ENCODE measurements at places on chromosomes 1 and 21.

- DNase-seq, result no peak
Observed at GRCh38 chr1:157963713-157964112, 29.7 kb upstream of the KIRREL1 start.

DNA sequence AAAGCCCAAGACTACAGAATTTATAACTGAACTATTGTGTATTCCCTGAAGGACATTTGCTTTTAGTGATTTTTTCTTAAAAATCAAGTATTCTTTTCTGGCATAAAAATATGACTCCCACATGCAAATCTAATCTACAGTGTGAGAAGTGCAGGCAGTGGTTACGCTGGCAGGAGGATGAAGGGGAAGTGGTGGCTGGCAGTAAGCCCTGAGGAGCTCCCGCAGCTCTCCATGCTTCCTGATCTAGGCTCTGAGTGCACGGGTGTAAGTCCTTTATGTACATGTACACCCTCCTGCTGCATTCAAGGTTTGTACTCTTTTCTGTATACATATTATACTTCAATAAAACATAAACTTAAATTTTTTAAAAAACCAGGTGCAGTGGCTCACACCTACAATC lies 67.5 kb upstream of the PRDX6 start:
- no peak for DNase-seq

- DNase-seq, result no peak
Observed at GRCh38 chr1:115975569-115976061, 698 bp upstream of the SLC22A15 start.

DNA sequence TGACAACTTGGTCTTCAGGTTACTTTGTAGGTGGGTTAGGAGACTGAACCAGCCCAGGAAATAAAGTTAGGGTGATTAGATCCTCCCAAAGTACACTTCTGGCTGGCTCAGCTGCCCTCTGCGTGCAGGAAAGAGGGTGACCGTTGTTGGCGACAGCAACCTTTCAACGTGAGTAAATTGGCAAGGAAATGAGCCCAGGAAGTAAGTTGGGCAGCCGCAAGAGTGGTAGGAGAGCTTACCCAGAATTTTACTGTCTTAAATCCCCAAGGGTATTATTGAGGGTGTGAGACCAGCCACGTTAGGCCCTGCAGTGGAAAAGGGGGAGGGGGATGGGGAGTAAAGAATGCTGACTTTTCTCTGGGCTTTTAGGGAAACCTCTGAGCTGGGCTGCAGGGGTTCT lies 1.6 kb downstream of the TENT5C start:
- DNase-seq, result no peak

DNA sequence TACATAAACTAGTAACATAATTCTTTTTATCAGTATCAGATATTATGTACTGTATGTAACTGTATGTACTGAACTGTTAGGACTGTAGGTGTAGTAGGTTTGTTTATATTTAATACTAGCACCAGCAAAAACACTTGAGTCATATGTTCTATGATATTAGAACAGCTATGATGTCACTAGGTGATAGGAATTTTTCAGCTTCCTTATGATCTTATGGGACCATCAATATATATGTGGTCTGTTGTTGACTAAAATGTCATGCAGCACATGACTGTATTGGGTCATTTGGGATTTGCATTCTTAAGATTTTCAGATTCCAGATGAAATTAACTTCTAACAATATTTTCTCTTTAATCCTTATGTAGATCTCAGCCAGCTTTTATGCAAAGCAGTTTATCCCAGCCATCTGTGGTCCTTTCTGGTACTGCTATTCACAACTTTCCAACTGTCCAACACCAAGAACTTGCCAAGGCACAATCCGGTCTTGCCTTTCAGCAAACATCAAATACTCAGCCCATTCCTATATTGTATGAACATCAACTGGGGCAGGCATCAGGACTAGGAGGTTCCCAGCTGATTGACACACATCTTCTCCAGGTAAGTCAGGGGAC lies 38.3 kb upstream of the MYOCOS start:
- no peak for DNase-seq

DNA sequence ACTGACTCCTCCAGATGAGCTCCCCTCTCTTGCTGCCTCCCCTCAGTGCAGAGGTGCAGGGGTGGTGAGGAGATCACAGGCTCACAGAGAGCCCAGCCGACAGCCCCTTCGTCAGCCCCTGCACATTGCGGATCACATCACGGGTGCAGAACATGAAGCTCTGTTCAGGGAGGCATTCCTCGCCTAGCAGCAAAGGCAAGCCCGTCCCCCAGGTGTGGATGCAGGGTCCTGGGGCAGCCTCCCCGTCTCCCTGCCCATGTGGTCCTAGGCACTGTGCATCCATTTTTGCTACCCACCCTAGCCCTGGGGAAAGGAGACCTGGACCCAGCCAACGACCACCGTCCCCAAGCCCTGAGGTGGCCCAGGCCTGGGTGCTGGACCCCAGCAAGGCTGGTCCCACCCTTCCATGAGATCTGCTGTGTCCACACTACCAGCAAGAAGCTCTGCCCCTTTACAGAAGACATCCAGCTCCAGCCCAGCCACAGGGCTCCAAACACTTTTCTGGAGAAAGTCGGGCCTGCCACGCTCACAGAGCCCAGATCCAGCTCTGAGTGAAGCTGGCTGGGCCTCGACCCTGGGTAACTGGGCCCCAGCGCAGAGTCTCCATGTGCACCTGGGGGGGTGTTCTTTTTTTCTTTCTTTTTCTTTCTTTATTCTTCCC lies 248.7 kb downstream of the NPHP4 start:
- no peak for DNase-seq

DNA sequence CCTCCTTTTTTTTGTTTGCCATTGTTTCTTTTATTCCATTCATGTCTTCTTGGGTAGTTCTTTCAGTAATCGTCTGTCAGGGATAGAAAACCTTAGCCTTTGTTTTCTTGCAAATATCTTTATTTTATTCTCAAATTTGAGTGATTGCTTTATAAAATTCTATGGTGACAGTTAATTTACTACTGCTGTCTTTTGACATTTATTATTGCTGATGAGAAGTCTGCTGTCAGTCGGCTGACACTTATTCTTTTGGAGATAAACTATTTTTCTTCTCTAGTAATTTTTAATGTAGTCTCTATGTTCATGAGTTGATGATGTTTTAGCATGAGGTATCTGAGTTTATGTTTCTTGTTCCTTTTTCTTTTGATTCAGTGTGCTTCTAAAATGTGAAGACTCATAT lies 983.8 kb downstream of the TTLL7 start:
- no peak for DNase-seq

DNA sequence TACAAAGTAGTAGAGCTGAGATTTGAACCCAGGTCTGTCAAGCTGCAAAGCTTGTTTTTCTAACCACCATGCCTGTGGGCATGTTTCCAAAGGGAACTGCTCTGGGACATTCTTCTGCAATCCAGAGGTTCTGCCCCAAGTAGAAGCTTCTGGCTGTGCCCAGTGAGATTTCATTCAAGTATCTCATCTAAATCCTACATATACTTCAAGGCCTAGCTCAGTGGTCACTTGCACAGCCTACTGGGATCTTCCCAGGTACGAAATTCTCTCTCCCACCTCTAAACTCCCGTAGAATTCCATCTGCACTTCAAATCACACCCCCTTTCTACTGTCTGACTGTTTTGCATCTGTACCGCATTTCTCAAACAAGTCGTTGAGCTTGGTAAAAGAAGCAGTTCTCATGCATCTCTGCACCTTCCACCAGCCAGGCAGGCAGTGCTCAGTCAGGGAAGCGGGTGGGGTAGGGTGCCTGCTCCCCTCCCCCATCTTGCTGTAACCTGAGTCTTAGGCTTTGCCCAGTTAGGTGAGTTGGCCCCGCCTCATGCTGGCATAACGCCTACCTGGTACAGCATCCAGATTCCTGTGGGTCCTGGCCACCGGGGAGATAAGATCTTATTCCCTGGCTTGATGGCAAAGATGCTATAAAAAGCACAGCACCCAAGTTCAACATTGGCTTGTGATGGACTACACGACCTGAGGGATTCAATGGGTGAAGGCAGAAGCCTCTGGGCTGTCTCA lies 13.5 kb downstream of the SLC9A1 start:
- DNase-seq, result no peak

Measured in renal cortex interstitium (tissue), 15 donors.